GM04503 (cell line): ENCODE measurements at places on chromosomes 12 and 14.

GRCh38 chr14:80167793-80168448 lies 43.4 kb downstream of the DIO2 start:
- no peak for DNase-seq

DNA sequence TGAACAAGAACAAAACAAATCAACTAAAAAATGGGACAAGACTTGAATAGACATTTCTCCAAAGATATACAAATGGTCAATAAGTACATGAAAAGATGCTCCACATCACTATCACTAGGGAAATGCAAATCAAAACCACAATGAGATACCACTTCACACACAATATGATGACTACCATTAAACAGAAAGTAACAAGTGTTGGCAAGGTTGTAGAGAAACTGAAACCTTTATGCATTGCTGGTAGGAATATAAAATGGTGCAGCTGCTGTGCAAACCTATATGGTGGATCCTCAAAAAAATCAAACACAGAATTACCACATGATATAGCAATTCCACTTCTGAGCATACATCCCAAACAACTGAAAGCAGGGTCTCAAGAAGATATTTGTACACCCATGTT lies 5.2 kb downstream of the SMAGP start:
- DNase-seq = no peak

DNA sequence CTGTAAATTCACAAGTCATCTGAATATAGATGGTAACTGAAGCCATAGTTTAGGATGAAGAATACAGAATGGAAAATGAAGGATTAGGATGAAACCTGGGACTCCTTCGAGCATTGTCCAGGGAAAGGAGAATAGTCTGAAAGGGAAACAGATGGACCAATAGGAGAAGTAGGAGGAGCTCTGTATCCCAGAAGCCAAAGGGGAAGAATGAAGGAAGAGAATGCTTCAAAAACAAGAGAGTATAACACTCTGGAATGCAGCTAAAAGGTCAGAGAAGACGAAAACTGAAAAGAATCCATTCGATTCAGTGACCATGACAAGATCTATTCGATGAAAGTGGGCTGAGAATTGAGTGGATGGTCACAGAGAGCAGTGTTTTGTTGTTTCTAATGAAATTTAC lies 1.0 kb downstream of the GMFB start:
- DNase-seq = no peak

GRCh38 chr12:31479516-31480210 lies 111.3 kb downstream of the DENND5B start:
- DNase-seq = no peak

DNA sequence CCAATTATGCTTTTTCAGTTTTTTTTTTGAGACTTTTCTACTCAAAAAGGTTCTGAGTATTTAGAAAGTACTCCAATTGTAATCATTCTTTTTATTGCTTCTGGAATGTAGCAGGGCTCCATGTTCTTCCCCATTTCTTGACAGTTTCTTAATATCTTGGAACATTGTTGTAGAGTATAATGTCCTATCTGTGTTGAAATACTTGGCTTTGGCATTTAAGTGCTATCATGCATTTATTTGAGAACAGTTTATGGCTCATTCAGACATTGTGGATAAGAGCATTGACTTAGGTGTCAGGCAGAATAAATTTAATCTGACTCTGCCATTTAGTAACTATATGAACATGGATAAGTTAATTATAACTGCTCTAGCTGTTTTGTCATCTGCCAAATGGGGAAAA lies 28.3 kb downstream of the ADIPOR2 start:
- DNase-seq = peak; percentile 21

DNA sequence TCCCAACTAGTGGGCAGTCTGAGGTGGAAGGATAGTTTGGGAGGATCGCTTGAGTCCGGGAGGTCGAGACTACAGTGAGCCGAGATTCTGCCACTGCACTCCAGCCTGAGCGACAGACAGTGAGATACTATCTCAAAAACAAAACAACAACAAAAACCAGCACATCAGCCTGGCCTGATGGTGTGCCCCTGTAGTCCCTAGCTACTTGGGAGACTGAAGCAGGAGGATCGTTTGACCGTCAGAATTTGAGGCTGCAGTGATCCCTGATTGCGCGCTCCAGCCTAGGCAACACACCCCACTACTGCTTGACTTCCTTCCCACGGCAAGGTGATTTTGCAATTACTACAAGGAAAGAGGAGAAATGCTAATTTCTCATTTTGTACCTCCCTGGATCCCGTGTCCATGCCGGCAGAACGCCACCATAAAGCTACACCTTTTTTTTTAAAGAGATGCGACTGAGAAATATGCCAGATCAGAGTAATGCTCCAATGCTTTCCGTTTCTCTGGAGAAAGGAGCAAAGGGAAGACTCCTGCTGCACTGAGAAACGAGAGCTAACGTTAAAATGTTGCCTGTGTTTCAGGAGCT lies 672 bp upstream of the SCFD1 start:
- DNase-seq = no peak

DNA sequence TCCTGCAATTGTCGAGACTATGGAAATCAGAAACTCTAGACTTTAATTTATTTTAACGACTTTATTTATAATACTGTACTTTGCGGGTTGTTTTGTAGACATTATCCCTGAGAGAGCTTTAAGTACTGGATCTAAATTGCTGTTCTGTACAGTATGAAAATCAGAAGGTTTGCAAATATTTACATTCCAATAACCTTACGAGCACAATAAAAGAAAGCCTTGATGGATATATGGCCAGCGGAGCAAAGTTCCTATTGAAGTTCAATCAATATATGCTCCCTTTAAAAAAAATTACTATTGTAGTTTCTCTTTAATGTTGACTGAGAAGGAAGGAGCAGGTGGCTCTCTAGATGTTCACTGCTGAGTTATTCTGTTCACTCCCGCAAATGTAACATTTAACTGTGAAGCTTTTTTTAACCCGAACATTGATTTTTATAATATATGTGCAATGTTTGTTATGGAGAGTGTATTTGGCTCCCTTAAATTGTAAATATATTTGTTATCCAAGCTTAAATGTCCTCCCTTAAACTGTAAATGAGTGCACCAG lies 235.3 kb downstream of the PLCZ1 start:
- no peak for DNase-seq

DNA sequence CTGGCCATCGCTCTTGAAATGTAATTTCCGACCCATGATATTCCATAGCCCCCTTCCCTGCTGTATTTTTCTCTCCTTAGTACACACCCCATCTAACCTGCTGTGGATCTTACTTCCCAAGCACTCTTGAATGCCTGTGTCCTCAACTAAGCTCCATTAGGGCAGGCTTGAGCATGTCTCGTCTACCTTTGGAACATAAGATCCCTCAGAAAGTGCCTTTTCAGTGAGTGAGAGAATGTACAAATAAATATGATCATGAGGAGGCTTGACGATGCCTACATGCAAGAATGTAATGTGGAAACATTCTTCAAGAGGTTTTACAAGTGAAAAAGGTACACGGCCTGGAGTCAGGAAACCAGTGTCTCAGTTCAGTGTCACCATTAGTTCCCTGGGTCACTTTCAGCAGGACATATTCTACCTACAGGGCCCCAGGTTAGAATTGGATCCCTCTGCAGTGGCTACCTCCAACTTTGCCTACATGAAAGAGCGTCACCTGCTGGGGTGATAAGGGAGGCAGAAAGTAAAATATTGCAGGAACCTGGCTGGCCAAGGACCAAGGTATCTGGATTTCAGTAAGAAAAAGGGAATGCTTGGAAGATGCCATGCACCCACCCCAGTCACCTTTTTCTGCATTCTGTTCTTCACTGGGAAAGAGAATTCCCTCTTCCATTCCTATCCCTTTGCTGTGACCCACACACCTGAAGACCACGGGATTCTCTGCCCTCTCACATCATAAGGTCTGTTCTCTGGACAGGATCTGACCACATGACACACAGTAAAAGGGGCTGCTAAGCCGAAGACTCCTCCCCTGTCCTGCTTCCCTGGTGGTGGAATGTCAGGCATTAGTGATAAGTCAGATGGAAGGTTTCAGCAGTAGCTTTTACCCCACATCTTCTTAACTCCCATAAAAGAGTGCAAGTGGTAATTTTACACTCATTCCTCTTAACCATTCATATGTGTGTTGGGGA lies 24.6 kb upstream of the SERPINA1 start:
- no peak for DNase-seq

DNA sequence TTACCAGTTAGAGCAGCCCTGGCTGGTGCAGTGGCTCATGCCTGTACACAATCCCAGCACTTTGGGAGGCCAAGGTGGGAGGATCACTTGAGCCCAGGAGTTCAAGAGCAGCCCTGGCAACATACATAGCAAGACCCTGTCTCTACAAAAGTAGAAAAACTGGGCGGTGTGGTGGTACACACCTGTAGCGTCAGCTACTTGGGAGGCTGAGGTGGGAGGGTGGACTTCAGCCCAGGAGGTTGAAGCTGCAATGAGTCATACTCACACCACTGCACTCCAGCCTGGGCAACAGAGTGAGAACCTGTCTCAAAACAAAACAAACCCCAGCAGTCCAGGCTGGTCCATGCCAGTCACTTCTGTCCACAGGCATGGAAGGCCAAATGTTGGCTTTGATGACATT lies 7.4 kb downstream of the COX14 start:
- no peak for DNase-seq

DNA sequence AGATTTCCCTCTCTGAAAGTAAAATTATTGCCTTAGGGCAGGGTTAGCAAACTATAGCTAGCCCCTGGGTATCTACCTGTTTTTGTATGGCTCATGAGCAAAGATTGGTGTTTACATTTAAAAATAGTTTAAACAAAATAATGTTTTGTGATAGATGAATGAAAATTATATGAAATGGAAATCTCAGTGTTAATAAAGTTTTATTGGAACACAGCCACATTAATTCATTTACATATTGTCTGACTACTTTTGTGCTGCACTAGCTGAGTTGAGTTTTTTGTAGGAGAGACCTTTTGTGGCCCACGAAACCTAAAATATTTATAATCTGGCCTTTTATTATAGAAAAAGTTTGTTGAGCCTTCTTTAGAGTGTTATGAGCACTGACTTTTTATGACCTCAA lies 48.5 kb downstream of the ADIPOR2 start:
- no peak for DNase-seq

DNA sequence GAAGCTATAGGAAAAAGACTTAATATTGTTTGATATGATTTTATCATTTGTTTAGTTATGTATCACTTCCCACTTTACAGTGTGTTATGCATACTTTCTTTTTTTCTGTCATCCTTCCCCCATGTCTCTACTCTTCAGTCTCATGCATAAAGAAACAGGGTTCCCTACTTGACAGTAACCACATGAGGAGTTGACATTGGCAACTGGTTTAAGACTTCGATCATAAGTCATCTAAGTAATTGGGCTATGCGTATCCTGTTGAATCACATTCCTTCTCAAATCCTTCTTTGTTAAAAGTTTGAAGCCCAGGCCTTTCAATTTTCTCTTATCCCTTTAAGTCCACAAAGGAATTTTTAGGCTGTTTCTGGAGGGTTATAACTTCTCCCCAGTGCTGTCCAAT lies 358.7 kb downstream of the RAD51B start:
- no peak for DNase-seq

GRCh38 chr14:104239861-104240301 lies 101.5 kb downstream of the KIF26A start:
- no peak for DNase-seq

- no peak for DNase-seq
Measured at GRCh38 chr12:21336656-21337055, 1.9 kb upstream of the SLCO1A2 start.

GRCh38 chr14:26841920-26842741 lies 244.3 kb upstream of the NOVA1 start:
- DNase-seq = peak; percentile 98

DNA sequence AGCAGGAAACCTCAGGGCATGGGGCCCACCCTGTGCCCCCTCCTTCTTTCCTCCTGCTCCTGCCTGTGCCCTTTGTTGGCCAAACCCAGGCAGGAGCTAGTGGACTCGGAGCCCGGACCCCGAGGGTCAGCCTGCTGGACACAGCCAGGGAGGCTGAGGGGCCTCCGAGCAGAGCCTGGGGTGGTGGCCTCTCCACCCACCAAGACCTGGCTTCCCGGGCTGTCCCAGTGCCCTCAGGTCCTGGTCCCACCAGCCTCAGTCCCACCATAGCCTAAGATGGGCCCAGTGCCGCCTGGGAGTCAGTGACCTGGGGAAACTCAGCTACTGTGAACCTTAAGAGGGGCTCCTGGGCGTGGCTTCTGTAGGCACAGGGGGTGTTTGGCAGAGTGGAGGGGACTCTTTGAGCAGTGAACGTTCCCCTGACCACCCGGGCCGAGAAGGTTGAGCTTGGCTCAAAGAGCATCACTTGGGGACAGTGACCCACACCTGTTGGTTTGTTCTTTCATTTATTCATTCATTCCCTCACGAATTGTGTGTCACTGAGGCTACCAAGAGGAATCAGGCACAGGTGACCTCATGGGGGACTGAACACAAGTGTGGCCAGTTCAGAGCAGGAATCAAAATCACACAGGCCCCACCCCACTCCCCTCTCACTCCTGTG lies 266.1 kb downstream of the ADGRD1 start:
- no peak for DNase-seq

GRCh38 chr12:65492998-65493912 lies 214.8 kb downstream of the MSRB3 start:
- no peak for DNase-seq

- DNase-seq = no peak
Measured at GRCh38 chr14:30132196-30132595, 204.5 kb upstream of the PRKD1 start.

- no peak for DNase-seq
Measured at GRCh38 chr12:30830751-30831150, 76.0 kb upstream of the CAPRIN2 start.

DNA sequence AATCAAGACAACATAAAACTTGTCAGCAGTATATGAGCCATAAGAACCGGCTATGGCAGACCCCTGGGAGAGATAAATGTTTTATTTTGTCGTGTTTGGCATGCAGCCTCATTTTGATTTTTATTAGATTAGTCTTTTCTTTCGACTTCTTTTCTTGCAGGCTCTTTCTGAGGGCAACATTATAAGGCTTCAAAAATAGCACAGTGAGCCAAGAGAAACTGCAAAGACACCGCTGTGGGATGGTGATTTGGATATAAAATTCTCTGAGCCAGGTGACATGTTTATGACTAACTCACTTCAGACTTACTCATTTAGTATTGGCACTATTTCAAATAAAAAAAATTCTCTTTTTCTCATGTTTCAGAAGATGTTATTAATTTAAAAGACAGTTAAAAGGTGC lies 96.8 kb upstream of the PKP2 start:
- DNase-seq = no peak

- no peak for DNase-seq
Measured at GRCh38 chr12:98610596-98610995, 17.1 kb downstream of the SLC25A3 start.

DNA sequence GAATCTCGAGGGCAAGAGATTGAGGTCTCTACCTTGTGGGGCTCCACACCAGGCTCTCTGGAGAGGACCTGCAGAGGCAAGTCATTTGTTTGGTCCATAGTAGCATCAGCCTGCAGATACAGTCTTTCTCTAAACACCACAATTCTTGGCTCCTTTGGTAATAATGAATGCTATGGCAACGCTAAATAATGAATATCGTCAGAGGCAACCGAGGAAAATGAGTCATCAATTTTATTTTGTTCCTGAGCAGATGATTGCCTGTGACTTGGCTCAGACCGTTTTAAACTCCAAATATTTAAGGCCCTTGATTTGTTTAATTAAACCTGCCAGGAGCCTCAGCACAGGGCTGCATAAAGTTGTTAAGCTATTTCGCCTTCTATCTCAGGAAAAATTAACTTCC lies 924.1 kb upstream of the TMEM132C start:
- DNase-seq = no peak

GRCh38 chr12:49864798-49865090 lies 21.8 kb upstream of the BCDIN3D start:
- DNase-seq = no peak
